ENCODE measurements at places on chromosomes 6 and 20. TPM values are rescaled to one million over a fixed set of nuclear protein-coding genes. Genes with fewer than 3 reads are reported as not detected.

Gene SALL4
- not detected for total RNA-seq

Gene CRIP3
- total RNA-seq: 2.9 TPM

Gene DSE
- total RNA-seq: 3.2 TPM

Gene SLC12A5
- not detected for total RNA-seq

Gene LY86
- 1.8 TPM for total RNA-seq

Gene BYSL
- 49.8 TPM for total RNA-seq

Gene FGD2
- 0.25 TPM for total RNA-seq

Gene BPIFB4
- total RNA-seq: not detected

Gene ZNF512B
- total RNA-seq: 8.3 TPM

Gene LY6G5C
- 1.4 TPM for total RNA-seq

Gene ABCC10
- total RNA-seq: 26.6 TPM

Gene CAP2
- total RNA-seq: not detected

Gene SLC13A3
- total RNA-seq: not detected

Gene TCEA2
- 18.2 TPM for total RNA-seq

- DNase-seq: no peak
These were observed 936 bp upstream of the TMX4 start for GRCh38 chr20:8020314-8021079.

DNA sequence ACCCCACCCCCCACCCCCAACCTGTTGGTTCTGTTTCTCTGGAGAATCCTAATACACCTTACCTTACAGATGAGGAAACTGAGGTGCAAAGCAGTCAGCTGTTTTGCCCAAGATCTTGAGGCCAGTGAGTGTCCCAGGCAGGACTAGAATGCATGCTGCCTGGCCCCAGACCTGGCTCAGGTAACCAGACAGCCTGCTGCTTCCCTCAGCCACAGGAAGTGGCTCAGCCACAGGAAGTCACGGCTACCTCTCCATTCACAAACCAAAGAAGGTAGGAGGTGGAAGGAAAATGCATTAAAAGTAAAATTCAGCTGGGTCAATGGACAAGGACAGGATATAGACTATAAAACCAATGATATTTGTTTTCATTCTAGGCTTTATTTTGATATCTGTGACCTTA is 517.6 kb downstream of the CD83 start:
- DNase-seq: peak; percentile 68

GRCh38 chr6:136510299-136510698 is 39.9 kb downstream of the MAP7 start:
- peak; percentile 21 for DNase-seq

DNA sequence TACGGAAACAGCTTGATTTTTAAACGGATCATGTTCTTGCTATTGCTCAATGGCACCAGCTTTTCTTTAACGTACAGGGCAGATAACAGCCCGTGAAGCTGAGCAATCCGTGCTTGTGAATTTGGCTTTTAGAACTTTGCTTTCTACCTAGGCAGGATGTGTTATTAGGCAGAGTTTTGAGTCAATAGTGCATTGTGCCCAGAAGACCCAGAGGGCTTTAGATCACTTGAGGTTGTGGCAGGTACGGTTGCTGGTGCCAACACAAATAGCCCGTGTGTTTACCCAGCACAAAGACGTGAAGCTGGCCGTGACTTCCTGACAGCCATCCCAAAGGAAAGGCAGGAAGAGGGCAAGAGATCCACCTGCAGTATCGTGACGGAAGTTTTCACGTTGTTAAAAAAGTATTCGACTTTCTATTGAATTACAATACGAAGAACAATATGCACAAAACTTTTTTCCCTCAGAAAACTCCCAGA is 117.4 kb upstream of the FRMD1 start:
- DNase-seq: no peak

- DNase-seq: no peak
These were observed 24.4 kb downstream of the EFCAB8 start for GRCh38 chr20:32883081-32883480.

DNA sequence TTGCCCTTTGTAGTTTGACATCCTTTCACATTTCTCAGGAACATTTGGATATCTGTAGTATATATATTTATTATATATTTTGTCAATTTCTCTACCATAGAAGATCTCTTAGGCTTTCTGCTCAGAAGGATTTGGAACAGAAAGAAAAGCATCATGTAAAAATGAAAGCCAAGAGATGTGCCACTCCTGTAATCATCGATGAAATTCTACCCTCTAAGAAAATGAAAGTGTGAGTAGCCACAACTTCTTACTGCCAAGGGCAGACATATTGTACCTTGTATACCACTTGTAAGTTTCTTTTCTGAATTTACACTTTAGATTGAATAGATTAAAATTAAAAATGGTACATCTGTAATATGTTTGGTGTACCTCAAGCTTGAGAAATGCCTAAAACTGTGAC is 31.2 kb downstream of the TPX2 start:
- no peak for DNase-seq

- no peak for DNase-seq
These were observed 144.7 kb upstream of the FBXL4 start for GRCh38 chr6:99092461-99092860.

DNA sequence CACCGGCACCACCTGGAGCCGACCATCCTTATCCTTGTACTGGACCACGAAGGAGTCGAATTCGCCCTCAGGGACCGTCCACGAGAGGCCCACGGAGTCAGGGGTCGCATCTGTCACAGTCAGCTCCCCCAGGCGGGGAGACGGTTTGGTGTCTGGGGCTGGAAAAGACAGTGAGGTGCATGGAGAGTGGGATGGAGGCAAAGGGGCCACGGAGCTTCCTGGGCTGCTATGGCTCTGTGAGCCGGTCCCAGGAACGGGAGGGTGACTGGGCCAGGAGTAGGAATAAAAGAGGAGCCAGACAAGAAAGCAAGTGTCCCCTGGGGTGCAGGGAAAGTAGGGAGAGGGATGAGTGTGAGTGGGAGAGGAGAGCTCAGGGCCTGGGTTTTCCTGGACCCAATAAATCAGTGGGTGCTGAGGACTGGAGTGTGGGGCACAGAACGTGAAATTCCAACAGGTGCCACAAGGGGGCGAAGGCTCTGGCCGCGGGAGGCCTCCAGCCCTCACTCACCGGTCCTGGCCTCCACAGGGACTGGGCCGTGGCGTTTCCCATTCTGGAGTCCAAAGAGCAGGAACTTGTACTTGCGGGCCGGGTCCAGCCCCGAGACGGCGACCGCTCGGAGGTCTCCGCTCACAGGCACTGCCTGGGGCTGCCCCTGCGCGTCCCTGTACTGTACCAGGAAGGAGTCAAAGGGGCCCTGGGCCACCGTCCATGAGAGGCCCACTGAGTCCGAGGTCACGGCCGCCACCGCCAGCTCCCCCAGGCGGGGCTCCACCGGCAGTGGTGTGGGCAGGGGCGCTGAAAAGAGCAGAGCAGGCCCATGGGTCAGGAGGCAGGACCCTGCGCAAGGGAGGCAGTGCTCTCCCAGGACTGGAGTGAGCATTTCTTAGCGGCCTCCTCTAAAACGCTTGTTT is 9.9 kb downstream of the CYP21A2 start:
- peak; percentile 71 for DNase-seq

GRCh38 chr6:90918361-90918760 is 331.5 kb upstream of the MAP3K7 start:
- no peak for DNase-seq

- no peak for DNase-seq
These were observed 196.1 kb upstream of the RUNX2 start for GRCh38 chr6:45132059-45132458.

DNA sequence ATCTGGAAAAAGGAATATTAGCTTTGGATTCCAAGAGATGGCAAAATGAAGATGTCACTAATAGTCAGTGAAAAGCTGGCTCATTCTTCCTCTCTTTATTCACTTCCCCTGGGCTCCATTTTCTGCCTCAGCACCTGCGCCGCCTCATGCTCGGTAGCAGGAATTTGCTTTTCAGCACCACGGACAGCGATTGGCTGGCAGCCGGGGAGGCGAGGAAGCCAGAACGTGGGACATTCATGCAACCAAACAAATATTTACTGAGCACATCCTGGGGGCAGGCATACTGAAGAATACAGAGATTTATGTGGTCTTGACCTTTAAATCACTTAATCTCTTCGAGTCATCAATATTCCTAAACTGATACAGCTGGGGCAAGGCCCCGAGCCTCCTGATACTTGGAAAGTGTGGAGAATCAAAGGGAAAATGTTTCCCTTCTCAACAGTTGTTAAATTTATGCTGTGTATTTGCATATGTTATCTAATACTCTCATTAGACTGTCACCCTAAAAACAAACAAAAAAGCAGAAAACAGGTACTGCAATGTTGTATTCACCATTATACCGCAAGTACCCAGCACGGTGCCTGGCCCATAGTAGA is 12.1 kb upstream of the PDYN start:
- peak; percentile 84 for DNase-seq

- no peak for DNase-seq
These were observed 795.9 kb downstream of the MAFB start for GRCh38 chr20:39893003-39893685.

DNA sequence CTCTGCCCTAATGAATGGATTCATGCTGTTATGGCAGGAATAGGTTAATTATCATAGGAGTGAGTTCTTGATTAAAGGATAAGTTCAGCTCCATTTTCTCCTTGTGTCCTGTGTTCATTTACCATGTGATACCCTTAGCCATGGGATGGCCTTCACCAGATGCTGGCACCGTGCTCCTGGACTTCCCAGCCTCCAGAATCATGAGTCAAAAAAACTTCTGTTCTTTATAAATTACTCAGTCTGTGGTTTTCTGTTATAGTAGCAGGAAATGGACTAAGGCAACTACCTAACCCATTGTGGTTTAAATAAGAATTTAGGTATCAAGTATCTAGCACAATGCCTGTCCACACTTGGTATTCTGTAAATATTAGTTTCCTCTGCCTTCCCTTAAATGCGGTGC is 223.5 kb downstream of the MEI4 start:
- DNase-seq: no peak

GRCh38 chr20:33947709-33948295 is 45.9 kb upstream of the RALY start:
- DNase-seq: peak; percentile 75

Data from activated naive CD4-positive, alpha-beta T cell treated with anti-CD3 and anti-CD28 coated beads for 36 hours (primary cell).